Glutamatergic neuron (in vitro differentiated cells): ENCODE measurements at places on chromosomes 6 and 20. TPM values are rescaled to one million over a fixed set of nuclear protein-coding genes. Genes with fewer than 3 reads are reported as not detected.

The DYNLT2 gene
- 1.7 TPM for total RNA-seq

The THBD gene
- total RNA-seq = not detected

The COL19A1 gene
- total RNA-seq = 0.78 TPM

The INSM1 gene
- 332 TPM for total RNA-seq

The KCNK16 gene
- not detected for total RNA-seq

The FAM229B gene
- total RNA-seq = 20.3 TPM

The SCGN gene
- 1.2 TPM for total RNA-seq

The LHFPL5 gene
- total RNA-seq = 1.7 TPM

The EYA4 gene
- total RNA-seq = not detected

The TSHZ2 gene
- 10.0 TPM for total RNA-seq
